ENCODE measurements at places on chromosomes 4 and X.

DNA sequence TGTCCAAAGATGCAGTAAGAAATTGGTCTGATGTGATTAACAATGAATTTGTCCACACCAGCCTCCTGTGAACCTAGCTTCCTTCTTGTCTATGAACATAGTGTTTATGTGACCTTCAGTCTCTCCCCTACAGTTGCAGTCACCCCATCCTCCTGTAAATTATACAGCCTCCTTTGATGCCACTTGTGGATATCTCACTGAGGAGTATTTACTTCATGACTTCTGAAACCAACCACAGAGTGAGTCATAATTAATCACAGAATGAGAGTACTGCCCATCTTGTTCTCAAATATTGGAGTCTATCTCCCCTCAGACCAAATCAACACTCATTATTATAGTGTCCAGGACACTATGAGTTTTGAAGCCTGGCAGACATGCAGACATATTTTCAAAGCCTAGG is 27.3 kb upstream of the XAGE2 start:
- no peak for DNase-seq

DNA sequence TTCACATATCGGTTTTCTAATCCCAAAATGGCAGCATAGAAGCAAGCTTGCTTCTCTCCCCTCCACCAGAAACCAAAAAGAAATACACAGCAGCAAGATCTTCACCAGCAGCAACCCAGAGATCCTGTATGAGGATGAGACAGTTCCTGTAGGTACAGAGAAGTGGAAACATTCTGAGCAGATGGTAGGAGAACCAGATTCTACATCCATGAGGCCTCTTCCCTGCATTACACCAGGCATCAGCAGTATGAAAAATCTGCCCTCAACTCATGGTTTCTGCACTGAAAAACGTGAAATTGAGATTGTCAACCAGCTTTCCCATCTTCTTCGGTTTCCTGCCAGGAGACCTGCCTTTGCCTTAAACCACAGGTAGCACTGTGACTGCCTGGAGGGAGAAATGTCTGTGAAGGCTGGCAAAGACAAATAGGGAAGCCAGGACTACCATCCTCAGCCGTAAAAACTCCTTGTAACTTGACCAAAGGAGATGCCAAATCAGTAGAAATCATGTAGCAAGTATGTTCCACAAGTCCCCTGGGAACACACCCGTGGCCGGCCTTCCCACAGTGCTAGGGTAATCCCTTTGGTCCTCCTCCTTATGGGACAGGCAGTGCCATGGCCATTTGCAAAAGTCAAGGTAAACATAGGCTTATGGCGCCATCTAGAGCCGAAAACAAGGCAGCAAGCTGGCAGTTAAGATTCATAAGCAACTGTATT is 24.0 kb upstream of the MTHFD2L start:
- DNase-seq = peak; percentile 39

- no peak for DNase-seq
Measured at GRCh38 chrX:11105080-11105479, 6.1 kb upstream of the HCCS start.

DNA sequence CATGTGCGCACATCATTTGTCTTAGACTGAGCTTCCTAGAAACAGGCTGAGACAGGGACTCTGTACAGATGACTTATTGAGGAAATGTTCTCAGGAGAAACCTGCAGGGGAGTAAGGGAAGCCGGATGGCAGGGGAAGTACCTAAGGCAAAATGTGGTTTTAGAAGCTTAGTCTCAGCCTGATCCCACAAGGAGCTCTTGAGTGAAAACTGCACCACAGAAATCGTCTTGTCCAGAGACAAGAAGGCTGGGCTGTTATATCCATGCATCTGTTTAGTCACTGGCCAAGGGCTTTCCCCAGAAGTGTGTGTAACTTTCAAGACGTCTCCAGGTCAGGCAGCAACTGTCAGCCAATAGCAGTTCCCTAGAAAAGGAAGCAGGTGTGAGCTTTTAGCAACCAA is 86.0 kb downstream of the FUNDC1 start:
- DNase-seq = no peak

DNA sequence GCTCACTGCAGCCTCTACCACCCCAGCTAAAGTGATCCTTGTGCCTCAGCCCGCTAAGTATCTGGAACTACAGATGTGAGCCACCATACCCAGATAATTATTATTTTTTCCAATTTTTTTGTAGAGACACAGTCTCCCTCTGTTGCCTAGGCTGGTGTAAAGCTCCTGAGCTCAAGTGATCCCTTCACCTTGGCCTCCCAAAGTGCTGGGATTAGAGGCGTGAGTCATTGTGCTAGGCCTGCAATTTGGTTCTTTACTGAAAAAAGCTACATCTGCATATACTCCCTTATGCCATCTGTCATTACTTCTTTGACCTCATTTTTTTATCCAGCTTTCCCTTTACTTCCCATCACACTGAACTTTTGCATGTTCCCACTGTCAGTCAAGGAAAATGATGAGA is 2012.4 kb upstream of the IGFBP7 start:
- no peak for DNase-seq

DNA sequence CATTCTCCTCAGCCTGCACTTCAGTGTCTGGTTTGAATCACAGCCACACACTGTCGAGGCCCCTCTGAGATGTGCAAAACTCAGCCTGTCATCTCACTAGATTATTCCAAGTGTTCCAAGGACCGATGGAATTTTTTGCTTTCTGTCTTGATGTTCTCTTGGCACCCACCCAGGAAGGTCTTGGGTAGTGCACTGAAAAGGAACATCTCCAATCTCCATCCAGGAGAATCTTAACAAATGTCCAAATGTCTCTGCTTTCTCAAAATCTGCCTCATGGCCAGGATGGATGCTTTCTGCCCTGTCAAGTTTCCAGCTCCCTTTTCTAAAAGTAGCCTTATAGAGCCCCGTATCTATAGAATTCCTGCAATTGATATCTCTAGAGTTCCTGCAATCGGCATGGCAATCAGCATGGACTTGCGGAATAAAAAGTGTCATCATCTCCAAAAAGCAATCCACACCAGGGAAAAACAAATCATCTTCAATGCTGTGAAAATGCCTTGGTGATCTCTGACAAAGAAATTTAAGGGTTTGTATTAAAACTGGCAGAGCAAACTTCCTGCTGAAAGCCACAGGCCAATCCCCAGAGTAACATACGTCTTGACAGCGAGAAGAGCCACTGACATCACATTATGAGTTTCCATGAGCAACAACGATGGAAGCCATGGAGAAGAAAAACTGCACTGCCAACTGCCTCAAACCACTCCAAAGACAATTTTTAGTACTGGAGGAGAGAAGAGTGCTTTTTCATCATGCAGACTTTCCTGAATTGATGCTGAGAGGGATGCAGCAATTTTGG is 215.3 kb upstream of the FAM9B start:
- DNase-seq = no peak

DNA sequence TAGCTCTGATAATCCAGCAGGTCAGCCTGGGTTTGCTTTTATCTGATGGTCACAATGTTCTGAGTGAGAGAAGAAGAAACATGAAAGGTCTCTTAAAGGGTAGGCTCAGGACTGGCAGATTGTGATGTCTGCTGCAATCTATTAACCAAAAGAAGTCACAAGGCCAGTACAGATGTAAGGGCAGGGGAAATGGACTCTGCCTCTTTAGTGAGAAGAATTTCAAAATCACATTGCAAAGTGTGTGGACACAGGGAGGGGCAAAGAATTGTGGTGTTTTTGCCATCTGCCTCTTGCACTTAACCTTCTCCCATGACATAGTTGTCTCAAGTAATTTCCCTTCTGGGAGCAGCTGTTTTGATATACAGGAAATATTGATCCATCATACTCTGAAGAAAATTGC is 40.9 kb downstream of the IL1RAPL1 start:
- DNase-seq = no peak

DNA sequence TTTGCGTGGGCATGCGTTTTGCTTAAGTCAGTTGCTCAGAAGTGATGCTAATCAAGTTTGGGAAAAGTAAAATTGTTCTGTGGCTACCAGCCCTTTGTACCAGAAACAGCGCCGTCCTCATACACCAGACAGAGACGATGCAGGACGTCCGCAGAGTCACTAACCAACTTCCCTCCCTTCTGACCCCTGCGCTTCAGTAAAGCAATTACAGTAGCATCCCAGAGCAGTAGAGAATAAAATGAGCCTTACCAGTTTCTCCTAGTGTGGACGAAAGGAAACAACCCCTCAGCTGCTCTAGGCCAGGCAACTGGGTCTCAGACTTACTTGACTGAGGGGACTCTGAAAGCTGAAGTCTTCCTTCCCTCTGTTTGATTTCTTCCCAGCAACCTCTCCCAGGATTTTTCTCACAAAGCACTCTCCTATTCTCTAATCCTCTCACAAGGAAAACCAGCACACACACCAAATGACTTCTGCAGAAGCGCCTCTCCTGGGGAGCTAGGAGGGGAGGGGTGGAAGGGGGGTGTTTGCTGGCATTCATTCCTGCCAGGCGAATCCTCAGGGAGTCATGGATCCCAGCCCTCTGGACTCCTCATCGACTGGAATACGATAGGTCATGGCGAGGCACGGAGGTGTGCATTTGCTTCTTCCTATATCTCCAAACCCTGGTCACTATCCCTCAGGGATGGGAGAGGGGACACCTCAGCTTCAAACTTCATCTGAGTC is 56.0 kb upstream of the MID1 start:
- DNase-seq = no peak

DNA sequence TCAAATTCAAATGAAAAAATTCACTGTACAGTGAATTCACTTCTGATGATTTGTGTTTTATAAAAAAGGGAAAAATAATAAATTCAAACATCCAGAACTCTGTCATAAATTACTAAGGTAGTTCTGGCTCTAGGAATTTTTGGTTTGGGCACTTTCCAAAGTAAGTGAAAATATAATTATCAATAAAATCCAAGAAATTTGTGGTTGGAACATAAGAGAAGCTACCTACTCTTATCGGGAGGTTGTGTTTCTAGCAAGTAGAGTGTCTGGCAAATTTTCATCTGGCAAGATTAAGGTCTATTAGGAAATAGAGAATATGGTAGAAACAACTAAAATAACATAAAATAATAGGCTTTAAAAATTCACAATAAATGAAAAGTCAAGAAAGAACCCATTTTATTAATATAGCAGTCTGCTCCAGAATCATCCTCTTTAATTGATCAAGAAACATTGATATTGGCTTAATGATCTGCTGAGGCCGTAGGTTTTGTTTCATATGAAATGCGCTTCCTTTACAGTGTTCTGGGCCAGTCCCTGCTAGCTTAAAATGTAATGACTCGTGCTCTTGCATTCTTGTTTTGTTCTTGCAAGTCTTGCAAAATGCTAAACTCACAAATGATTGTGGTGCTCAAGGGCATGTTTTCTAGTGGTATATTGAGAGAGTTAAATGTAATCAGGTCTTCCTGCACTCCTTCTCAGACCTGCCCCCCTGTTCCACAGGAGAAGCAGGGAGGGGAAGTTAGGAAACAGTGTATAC is 331.4 kb downstream of the RAPGEF2 start:
- no peak for DNase-seq

- DNase-seq = no peak
Measured at GRCh38 chr4:136183513-136183912, 1348.8 kb downstream of the PCDH18 start.

DNA sequence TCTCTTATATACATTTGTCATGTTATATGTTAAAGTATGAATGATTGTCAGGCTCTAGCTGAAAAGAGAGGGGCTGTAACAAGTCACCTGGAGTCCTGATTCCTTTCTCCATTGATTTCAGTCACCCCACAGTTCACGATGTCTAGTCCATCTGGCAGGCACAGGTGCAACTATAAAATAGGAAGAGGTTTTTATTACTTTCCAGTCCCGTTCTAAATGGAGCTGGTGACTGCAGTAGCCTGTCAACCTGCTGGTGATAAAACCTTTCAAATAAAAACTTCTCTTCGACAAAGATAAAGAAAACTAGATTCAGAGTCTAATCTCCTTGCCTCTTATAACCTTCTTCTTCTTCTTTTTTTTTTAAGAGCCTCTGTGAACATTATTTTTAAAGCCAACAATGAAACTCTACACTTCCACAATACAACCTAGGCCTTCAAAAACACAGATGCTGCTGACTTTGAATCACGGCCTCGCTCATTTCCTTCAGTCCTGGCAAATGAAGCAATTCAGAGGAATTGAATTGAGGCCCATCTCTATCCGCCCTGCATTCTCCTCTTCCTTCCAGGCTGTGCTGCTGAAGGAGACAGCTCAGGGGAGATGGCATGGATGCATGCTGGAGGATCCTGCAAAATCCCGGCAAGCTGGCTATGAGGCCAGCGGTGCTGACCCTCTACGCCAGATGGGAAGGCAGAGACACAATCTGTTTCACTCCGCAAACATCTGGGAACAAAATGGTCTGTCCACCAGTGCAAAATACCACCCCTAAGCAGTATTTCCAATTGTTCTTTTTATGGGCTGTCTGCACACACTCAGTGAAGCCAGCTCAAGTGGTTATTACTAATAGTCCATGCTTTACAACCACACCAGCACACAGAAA is 27.3 kb upstream of the CDKN2AIP start:
- DNase-seq = no peak

- peak; percentile 29 for DNase-seq
Measured at GRCh38 chr4:122117743-122118142, 34.4 kb upstream of the BLTP1 start.

GRCh38 chr4:20252656-20253282 is 1.1 kb downstream of the SLIT2 start:
- no peak for DNase-seq

GRCh38 chr4:108152980-108153379 is 15.8 kb downstream of the LEF1 start:
- DNase-seq = no peak

- DNase-seq = no peak
Measured at GRCh38 chr4:125382995-125383394, 68.2 kb downstream of the FAT4 start.

- no peak for DNase-seq
Measured at GRCh38 chrX:46628460-46629371, 55.2 kb downstream of the CHST7 start.

DNA sequence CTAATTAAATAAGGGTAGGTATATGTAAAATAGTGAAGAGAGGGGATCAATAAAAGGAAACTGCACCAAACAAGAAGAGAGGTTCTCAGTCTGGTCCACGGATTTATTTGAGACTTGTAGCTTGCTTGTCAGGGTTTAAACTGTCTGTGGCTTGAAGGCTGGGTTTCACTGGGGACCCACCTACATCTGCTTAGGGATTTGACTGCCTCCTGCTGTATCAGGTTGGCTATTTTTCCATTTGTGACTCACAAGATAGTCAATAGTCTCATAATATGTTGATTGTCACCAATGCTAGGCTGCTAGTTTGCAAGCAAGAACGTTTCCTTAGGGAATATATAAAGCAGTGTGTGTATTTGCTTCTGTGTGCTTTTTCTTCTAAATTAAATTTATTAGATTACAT is 1950.7 kb upstream of the IGFBP7 start:
- DNase-seq = no peak

- DNase-seq = no peak
Measured at GRCh38 chr4:53721263-53721662, 130.0 kb upstream of the LNX1 start.

DNA sequence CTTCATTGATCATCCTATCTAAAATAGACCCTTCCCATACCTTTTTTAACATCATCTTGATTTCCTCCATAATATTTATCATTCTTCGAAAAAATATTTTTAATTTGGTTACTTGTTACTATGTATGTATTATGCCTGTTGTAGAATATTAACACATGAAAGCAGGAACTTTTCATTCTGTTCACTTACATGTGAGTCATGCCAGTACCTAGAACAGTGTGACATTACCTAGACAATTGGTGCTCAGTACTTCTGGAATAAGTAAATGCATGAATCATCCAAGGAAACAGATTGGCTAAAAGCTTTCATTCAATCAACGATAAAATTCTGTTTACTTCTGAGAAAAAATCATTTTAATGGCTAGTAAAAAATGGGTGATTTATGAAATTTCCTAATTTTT is 76.4 kb downstream of the CXXC4 start:
- no peak for DNase-seq

- no peak for DNase-seq
Measured at GRCh38 chr4:10647846-10648245, 36.7 kb downstream of the CLNK start.
